CD4-positive, alpha-beta T cell treated with Interleukin-4 for 1 hour (primary cell): ENCODE measurements at places on chromosomes 5 and 9.

- no peak for DNase-seq
These were observed 17.0 kb downstream of the DMAC1 start for GRCh38 chr9:7782400-7783120.

DNA sequence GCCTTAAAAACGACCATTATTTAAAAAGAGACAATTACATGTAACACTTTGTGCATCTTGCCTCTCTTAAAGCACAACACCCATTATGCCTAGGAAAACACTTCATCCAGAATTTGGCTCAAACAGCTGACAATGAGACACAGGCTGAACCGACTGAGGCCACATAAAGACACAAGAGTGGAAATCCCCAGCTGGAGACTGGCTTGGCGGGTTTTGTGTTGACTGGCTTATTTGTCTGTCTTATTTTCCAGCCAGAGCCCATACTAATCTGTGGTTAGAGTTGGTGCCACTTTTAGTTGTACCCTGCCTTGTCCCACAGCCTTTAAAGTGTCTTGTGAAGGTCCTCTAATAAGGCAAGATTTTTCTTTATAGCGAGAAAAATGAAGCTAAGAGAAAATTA lies 21.2 kb downstream of the TRIM14 start:
- peak; percentile 40 for DNase-seq

- DNase-seq, result no peak
These were observed 135.6 kb downstream of the DOCK2 start for GRCh38 chr5:169772688-169773087.

DNA sequence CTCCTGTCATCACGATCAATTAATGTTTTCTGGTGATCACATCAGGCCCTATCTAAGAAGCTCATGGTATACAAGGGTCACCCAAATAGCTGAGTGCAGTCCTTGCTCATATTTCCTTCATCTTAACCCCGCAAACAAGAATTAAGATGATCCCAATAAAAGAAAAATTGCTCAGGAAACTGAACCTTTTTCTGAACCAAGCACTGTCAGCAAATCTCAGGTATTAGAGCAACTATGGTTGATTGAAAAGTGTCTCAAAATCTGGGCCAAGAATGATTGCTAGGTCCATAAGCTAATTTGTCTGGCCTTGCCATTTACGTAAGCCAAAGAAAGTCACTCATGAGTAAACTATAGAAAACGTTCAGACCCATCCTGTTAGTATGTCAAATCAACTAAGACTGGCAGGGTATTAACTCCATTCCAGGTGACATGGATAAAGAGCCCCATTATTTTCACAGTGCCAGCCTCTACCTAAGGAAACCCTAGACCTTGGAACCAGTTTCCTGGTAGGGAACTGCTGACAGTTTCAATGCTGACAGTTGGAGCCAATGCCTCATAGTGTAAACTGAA lies 209.3 kb downstream of the DEPDC1B start:
- no peak for DNase-seq

- DNase-seq, result no peak
These were observed 224.6 kb downstream of the AGTPBP1 start for GRCh38 chr9:85516976-85517637.

- no peak for DNase-seq
These were observed 50.7 kb downstream of the TRIP13 start for GRCh38 chr5:943201-943917.

- no peak for DNase-seq
These were observed 308.3 kb downstream of the ZSWIM6 start for GRCh38 chr5:61640179-61641021.

DNA sequence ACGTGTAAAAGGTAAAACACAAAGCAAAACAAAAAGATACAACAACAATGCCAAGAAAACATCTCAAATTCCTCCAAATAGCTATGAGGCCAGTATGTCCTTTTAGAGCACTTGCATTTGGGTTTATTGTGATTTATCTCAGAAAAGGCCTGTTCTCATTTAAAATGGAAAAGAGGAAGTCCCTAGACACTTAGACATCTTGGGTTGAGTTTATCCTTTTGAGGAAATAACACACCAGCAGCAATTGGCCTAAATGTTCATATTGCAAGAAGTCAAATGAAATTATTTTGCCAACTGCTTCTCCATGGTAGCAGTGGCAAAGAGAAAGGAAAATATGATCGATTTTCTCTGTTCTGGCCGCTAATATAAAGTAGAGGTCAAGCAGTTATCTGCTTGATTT lies 43.6 kb upstream of the TRMT10B start:
- no peak for DNase-seq

DNA sequence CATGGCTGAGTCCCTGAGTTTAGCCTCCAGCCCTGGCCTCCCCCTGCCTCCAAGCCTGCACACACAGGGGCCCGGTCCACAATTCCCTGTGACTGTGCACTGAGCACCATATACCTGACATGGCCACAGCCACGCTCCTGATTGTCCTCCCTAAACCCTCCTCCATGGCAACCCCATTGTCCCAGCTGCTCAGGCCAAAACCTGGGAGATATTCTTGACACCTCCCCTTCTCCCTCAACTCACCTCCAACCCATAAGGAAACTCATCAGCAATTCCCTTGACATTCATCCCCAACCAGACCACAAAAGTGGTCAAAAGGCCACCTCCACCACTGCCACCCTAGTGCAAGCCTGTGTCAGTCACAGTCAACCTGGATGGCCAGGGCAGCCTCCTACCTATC lies 107.5 kb upstream of the MVB12B start:
- DNase-seq, result no peak

- DNase-seq, result no peak
These were observed 316.1 kb downstream of the GADD45G start for GRCh38 chr9:89920951-89921350.
